ENCODE measurements at places on chromosomes 11 and 22. TPM values are rescaled to one million over a fixed set of nuclear protein-coding genes. Genes with fewer than 3 reads are reported as not detected.

GRCh38 chr22:25930083-25930482 is 188.1 kb downstream of the MYO18B start:
- peaks cover 46% of the 10 kb centered on the region for H3K36me3 ChIP-seq
- DNase-seq = no peak
- no peak overlapping the region for H3K4me3 ChIP-seq
- H3K4me1 ChIP-seq = no peaks in the 10 kb centered on the region

DNA sequence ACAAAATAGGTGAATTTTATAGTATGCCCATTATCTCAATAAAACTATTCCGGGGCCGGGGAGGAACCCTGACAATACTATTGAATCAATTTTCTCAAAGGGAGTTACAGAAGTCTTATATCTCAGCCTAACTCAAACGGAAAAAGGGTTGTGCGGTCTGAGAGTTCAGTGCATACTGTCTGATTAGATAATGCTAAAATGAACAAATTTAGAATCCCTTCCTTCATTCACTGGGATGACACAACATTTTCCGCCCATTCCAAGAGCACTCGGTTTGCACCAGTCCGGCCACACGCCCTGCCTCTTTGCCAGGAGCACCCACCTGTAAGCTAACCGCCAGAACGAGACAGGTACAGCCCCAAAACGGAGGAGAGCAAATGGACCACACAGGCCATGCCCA is 50.0 kb upstream of the NFRKB start:
- H3K4me1 ChIP-seq = peaks cover 4% of the 10 kb centered on the region
- H3K36me3 ChIP-seq = peaks cover 4% of the 10 kb centered on the region
- H3K27ac ChIP-seq = no peak overlapping the region
- H3K4me3 ChIP-seq = no peak overlapping the region
- DNase-seq = no peak

DNA sequence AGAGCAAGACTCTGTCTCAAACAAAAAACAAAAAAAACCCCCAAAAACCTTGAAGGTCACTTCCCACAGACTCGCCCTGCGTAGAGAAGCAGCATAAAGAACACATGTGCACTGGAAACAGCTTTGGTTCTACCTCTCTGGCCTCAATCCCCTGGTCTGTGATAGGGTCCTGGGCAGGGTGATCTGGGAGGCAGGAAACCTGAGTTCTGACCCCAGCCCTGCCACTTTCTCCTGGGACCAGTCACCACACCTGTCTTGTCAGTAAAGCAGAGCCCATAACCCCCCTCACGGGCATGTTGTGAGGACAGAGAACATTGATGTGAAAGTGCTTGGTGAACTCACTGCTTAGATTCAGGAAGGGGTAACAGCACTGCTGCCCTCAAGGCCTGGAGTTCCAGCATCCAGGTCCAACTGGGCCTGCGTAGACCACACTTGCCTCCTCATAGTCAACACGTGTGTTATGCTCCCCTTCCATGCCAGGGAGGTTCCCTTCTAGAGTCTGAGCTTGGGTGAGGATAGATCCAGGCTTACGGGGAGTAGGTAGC is 11.4 kb downstream of the UCP2 start:
- H3K4me1 ChIP-seq = peaks cover 34% of the 10 kb centered on the region
- no peak for DNase-seq
- no peak overlapping the region for H3K4me3 ChIP-seq
- no peak overlapping the region for H3K27ac ChIP-seq

GRCh38 chr11:116866804-116867455 is 29.5 kb upstream of the APOA1 start:
- H3K4me3 ChIP-seq = no peak overlapping the region
- H3K27me3 ChIP-seq = no peaks in the 10 kb centered on the region
- no peak overlapping the region for H3K27ac ChIP-seq
- peaks cover 7% of the 10 kb centered on the region for H3K36me3 ChIP-seq
- peaks cover 23% of the 10 kb centered on the region for H3K4me1 ChIP-seq

DNA sequence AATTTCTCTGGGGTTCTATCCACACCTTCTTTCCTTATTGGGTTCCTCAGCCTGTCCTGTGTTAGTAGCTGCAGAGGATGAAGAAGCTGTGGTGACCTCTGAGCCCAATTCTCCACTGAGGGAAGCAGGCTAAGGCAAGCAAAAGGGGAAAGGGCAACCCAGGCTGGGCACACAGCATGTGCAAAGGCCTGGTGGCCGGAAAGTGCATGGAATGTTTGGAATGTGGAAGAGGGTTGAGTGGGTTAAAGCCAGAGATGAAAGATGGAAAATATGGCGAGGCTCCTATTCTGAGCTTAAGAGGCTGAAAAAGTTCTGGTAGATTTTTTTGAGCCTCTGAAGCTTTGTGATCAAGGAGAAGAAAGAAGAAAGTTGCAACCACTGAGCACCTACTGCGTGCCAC is 247.1 kb downstream of the MIAT start:
- H3K4me3 ChIP-seq = no peak overlapping the region
- H3K4me1 ChIP-seq = no peaks in the 10 kb centered on the region
- no peak for DNase-seq

- no peak overlapping the region for H3K27ac ChIP-seq
- no peaks in the 10 kb centered on the region for H3K36me3 ChIP-seq
- no peak for DNase-seq
- H3K27me3 ChIP-seq = no peaks in the 10 kb centered on the region
- no peak overlapping the region for H3K4me3 ChIP-seq
These were observed 182.5 kb downstream of the TTC28 start for GRCh38 chr22:28497188-28497587.

- H3K27me3 ChIP-seq = no peaks in the 10 kb centered on the region
- no peak for DNase-seq
- H3K4me3 ChIP-seq = no peak overlapping the region
- H3K36me3 ChIP-seq = no peaks in the 10 kb centered on the region
These were observed 17.1 kb upstream of the APOL4 start for GRCh38 chr22:36218648-36219193.

Gene OPCML
- 1.2 TPM for total RNA-seq

Gene PGA3
- 0.92 TPM for total RNA-seq

Gene H19
- total RNA-seq = 377 TPM

Gene IGF2
- total RNA-seq = 149 TPM

Gene DDI1
- not detected for total RNA-seq

Gene BBOX1
- total RNA-seq = 0.25 TPM
